LoVo (cell line): ENCODE measurements at places on chromosomes 6 and 20.

DNA sequence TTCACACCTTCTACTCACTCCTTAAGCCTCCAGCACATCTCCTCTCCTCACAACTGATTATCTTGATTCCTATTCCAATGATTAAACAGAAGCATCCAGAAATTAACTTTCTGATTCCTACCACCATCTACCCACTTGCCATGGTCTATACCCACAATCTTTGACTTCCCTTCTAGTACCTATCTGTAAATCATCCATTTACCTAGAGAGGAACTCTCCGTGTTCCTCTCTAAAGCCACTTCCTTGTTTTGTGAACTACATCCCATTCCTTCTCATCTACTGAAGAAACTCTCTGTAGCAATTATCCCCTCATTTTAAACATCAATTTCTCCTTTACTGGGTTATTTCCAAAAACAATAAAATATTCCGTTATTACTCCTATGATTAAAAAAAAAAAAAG, 167.3 kb downstream of the ARHGAP18 start:
- no peak for DNase-seq

GRCh38 chr6:148803979-148804378, 57.1 kb downstream of the UST start:
- DNase-seq = no peak

- DNase-seq = peak; percentile 41
These were observed 40.6 kb downstream of the ISM1 start for GRCh38 chr20:13261460-13262301.

DNA sequence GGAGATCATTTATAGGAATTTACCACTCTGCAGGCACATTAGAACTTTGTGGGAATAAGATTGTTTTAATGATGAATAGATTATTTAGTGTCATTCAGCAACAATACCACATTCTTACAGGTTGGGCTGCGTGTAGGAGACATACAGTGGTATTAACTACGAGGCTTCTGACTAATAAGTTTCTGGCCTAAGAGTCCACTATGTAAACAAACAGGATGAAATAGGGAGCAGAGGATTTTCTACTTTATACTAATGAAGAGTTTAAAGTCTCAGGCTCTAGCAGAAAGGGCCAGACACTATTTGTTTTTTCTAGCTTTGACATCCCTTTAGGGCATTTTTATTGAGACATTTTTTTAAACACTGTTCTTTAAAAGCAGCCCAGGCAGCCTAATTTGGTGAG, 75.6 kb downstream of the SLC24A3 start:
- no peak for DNase-seq

GRCh38 chr6:166306378-166307081, 1.7 kb downstream of the PRR18 start:
- DNase-seq = no peak

DNA sequence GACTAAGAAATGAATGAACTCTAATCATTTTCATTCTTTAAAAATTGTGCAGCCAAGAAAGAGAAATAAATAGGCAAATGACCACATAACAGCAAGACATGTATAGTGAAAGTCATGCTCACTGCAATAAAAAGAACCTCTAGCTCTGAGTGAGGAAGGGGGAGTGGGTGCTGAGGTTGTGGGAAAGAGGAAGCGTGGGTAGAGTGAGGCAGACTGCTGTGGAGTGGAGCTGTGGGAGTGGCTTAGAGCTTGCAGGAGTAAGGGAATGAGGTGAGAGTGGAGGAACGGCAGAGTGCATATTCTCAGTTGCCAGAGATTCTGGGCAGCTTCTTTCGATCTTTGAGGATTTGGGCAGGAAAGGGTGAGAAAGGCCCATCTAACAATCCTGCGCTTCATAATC, 10.4 kb downstream of the DEFB129 start:
- no peak for DNase-seq

GRCh38 chr6:32604434-32604877, 14.8 kb upstream of the HLA-DRB1 start:
- DNase-seq = no peak

DNA sequence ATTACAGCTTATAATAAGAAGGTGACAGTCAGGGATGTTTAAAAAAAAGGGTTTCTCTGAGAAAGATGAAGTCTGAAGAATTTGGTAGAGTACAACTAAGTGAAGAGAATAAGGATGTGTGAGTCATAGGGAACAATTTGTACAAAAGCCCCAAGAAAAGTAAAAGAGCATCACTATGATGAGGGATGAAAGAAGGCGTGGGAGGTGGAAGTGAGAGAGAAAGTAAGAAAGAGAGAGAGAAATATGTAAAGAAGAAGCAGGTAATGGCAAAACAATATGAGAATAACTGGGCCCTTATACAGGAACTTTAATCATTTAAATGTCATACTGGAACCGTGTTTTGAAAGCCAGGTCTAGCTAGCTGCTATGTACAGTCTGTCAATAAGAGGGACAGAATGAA, 179.4 kb downstream of the ASCC3 start:
- DNase-seq = no peak

DNA sequence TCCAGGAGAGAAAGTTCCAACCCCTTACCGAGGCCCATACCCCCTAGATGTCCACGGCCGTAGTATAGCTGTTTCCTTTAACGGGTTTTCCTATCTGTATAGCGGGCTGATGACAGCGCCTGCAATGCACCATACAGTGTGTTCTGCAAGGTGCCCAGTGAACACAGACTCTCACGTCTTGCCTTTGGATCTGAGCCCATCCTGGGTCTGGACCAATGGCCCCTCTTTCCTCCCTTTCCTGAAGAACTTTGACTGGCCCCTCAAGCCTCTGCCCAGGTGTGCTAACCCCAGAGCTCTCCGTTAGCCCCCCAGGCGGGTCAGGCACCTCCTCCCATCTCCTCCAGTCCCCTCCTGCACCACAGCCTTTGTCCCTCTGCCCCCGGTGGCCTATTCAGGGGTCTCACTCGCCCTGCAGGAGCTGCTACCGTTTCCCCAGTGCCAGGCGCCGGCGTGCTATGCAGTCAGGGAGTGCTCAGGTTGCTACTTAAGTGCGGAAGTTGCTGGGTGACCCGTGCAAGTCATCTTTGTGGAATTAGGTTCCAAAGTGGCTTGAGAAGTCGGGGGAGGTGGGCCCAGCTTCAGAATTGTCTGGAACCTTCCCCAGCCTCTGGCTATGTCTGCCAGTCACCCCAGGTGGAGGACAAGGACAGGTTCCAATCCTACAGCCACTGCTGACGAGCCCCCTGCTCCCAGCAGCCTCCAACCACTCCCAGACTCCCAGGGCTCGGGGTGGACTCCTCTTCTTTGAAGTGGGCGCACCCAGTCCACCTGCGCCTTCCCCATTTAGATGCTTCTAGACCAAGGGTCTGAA, 35.0 kb upstream of the ZBP1 start:
- DNase-seq = no peak

- no peak for DNase-seq
These were observed 226.2 kb upstream of the MARCKS start for GRCh38 chr6:113630738-113631535.

GRCh38 chr6:11288065-11288464, 55.6 kb upstream of the NEDD9 start:
- peak; percentile 67 for DNase-seq

- no peak for DNase-seq
These were observed 1215.6 kb upstream of the MAP3K7 start for GRCh38 chr6:91802431-91802830.

DNA sequence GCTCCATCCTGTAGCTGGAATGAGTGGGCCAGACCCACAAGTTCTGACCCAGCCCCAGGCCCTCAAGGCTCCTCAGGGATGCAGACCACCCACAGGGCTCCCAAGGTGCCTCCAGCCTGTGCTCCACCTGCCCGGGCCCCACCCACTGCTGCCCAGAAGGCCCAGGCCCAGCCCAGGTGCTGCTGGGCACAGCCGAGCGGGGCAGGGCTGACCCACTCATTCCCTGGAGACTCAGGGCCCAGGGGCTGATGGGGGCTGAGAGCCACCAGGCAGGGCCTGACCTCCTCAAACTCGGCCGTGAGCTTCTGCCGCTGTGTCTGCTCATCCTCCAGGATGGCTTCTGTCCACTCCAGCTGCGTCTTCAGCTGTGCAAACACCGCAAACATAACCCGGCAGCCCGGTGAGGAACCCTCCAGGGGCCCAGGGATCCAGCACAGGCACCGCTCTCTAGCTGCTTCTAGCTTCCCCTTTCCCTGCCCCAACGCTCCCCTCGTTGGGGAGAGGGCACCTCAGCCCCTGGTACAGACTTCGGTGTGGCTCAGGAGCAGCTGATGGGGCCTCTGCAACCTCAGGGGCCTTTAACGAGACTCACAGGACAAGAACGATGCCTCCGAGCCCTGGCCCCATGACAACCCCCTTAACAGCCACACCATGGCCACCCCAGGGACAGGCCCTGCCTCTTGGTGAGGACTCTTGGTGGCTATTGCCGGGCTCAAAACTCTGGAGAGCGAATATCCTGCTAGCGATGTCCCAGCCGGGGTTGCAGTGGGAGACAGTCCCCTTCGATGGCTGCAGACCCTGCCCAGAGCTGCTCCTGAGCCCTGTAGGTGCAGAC, 46.0 kb downstream of the DSTN start:
- DNase-seq = no peak

- DNase-seq = no peak
These were observed 271.6 kb downstream of the DHX35 start for GRCh38 chr20:39233755-39234154.

DNA sequence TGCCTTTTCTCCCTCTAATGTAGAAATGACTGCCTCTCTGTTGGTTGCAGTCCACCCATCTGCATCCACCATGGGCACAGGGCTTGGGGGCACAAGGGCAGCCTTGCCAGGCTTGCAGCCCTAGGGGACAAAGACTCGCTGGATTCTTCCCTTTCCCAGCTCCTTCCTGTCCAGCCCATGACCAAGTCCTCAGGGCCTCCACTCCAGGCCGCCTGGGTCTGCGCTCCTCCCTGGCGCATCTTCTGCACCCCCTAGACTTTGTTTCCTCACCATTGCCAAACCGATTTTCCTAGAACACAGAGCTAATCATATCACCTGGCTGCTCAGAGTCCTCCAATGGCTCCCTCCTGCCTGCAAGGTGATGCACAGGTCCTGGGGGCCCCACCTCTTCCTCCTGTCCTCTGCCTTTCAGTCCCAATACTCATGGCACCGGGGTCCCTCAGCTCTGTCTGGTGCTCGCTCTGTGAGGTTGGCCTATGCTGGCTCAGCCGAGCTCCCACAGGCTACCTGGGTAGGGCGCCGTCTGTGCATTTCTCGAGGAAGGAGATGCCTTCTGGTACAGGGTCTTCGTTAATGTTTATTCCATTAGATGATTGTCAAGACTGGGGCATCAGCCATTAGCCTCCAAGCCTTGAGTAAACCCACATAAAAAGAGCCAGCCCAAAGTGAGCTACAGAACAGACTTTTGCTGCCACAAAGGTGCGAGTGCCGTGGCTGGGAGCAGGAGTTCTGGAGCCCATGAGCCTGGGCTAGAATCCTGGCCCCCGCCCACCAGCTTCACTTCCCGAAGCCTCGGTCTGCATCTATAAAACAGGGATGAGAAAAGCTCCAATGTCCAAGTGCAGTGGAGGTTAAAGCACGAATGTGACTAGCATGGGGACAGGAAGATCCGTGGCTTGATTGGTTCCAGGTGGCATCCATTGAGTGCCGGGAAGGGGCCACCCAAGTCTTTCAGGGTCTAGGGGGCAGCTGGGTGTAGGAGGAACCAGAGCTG, 17.7 kb downstream of the PSMG4 start:
- DNase-seq = no peak

GRCh38 chr20:51374961-51375360, 167.6 kb downstream of the NFATC2 start:
- DNase-seq = no peak

- DNase-seq = no peak
These were observed 5.9 kb downstream of the RBM38 start for GRCh38 chr20:57396984-57397692.

GRCh38 chr6:64580346-64580745, 944.7 kb downstream of the PHF3 start:
- peak; percentile 17 for DNase-seq

DNA sequence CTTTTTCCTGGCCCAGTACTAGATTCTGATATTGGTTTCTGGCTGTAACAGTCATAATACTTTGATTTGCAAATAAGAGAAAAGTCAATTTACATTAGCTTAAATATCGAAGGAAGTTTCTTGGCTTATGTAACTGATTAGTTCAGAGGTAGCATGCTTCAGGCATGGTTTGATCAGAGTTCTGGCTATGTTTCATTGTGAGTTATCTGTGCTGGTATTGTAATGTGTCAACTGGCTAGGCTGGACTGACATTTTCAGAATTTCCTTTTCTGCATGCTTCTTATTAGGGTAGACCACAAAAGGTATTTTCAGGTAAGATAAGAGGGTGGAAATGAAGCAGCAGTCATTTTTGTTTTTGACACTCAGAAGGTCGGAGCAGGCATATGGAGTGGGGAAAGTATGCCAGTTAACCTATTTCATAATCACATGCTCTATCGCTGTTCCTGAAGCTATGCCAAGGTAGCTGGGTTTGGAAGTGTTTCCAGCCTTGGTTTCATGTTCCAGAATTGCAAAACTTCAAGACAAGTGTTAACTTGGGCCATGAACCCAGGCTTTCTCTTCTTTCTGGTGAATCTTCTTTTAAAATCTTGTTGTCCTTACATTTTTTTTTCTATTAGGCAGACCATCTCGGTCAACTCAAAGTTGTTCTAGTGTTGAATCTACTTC, 244.9 kb downstream of the DHX35 start:
- DNase-seq = no peak

DNA sequence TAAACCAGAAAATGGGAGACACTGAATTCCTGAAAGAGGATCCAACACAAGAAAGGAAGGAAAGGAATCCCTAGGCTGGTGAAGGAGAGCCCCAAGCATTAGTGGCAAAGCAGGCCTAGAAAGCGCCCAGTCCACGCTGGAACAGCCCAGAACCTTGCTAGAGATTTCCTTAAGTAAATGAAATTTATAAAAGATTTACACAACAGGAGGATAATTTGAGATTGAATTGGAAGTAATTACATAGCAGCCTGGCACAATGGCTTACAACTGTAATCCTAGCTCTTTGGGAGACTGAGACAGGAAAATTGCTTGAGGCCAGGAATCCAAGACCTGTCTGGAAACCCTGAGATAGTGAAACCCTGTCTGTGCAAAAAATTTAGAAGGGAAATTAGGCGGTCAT, 26.8 kb upstream of the C20orf144 start:
- DNase-seq = no peak

DNA sequence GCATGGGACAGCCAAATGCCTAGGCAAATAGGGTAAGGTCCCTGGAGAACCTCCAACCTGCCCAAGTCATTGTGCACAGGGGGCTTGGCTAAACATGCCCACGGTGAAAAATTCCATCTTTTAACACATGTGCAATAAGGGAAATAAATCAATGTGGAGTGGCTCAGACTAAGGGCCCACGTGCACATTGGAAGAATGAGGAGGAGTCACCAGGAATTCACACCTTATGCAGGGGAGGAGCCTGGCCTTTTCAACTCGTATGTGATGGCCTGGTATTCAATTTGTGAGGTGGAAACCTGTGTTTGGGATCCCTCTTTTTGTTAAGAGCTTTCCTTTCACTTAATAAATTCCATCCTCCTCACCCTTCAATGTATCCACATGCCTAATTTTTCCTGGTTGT, 12.6 kb downstream of the C6orf52 start:
- no peak for DNase-seq

GRCh38 chr6:157261606-157262005, 61.7 kb downstream of the TMEM242 start:
- DNase-seq = no peak
